ENCODE measurements at places on chromosomes 1 and 21. TPM values are rescaled to one million over a fixed set of nuclear protein-coding genes. Genes with fewer than 3 reads are reported as not detected.
A peak's percentile ranks its signal among the peaks of the same experiment; 100 is the strongest.

Gene C1QB
- 26.1 TPM for total RNA-seq

Gene TSTD1
- 5.6 TPM for total RNA-seq

Gene SERTAD4
- 6.4 TPM for total RNA-seq

Gene ERICH3
- total RNA-seq: 0.51 TPM

Gene LUZP1
- total RNA-seq: 14.6 TPM

Gene CCDC185
- not detected for total RNA-seq

Gene OR2T33
- total RNA-seq: not detected

Gene LCE2C
- total RNA-seq: not detected

Gene C1orf141
- total RNA-seq: not detected

GRCh38 chr1:109802136-109802900, 38.6 kb upstream of the EPS8L3 start:
- peak; percentile 11 for DNase-seq
- H3K4me3 ChIP-seq: no peak overlapping the region
- no peaks in the 10 kb centered on the region for H3K36me3 ChIP-seq
- H3K27ac ChIP-seq: no peak overlapping the region

GRCh38 chr1:147129116-147129873, 43.0 kb downstream of the PRKAB2 start:
- no peak overlapping the region for H3K27ac ChIP-seq
- no peak for DNase-seq
- no peaks in the 10 kb centered on the region for H3K27me3 ChIP-seq
- no peaks in the 10 kb centered on the region for H3K36me3 ChIP-seq

DNA sequence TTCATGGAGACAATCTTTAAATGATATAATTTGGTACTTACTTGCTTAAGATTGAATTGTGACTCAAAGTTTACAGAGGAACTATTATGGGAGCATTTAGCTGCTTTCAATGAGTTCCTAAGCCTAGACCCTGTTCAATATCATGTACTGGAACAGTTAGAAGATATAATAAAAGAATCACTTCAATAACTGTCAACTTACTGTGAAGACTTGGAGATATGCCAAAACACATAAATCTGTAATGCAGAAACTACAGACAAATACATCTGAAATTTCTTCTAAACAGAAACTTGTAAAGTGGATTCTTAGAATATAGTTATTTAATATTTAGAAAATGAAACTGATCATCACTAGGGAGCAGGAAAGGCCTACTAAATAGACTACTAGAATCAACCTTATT, 259.3 kb downstream of the HLX start:
- H3K27me3 ChIP-seq: no peaks in the 10 kb centered on the region
- H3K4me1 ChIP-seq: no peaks in the 10 kb centered on the region
- H3K36me3 ChIP-seq: no peaks in the 10 kb centered on the region
- DNase-seq: no peak
- no peak overlapping the region for H3K4me3 ChIP-seq

- H3K36me3 ChIP-seq: no peaks in the 10 kb centered on the region
- DNase-seq: no peak
- no peaks in the 10 kb centered on the region for H3K27me3 ChIP-seq
- no peaks in the 10 kb centered on the region for H3K4me1 ChIP-seq
- peak overlapping the region; percentile 94 for H3K27ac ChIP-seq
These were observed 540 bp downstream of the CD55 start for GRCh38 chr1:207321790-207322645.

DNA sequence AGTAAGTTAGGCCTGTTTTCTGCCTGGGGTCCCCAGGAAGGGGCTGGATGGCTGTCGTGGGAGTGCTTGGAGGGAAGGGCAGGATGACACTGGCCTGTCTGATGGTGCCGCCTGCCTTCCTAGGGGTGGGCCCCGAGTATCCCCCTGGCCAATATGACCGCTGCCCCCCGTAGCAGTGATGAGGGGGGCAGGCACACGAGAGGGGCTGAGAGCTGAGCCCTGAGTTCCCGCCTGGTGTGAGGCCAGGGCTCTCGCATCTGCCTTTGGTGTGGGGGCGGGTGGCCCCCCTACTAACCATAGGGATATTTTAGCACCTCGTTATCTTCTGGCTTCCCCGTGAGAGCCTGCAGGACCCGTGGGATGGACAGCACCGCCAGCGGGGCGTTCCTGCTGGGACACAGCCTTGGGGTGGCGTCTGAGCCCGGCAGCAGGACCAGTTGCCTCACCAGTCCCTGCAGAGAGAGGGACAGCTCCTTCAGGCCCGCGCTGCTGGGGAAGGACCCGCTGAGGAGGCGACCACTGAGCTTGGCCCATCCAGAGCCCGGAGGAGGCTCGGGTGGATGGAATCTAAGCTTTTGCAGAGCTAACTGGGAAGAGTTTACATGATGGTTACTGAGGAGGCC, 10.4 kb downstream of the KRTAP10-1 start:
- no peaks in the 10 kb centered on the region for H3K4me1 ChIP-seq
- no peaks in the 10 kb centered on the region for H3K36me3 ChIP-seq
- peak; percentile 1 for DNase-seq
- no peak overlapping the region for H3K27ac ChIP-seq

DNA sequence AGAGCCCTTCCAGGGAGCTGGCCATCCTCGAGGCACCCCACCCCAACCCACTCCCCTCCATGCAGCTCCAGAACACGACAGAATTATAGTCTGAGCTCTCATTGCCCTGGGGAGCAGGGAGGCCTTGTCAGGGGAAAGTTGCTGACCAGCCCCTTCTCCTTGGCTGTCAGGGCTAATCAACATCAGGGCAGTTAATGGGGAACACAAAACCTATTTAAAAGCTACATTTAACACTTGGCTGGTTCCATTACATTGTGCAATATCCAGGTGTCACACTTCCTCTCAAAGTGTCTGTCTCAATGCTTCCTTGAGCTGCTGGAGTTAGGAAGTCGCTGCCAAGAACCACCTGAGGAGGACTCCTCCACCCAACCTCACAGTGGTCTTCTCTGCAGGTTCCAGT, 111.8 kb upstream of the GRIK3 start:
- H3K36me3 ChIP-seq: no peaks in the 10 kb centered on the region
- no peak overlapping the region for H3K4me3 ChIP-seq
- H3K27ac ChIP-seq: no peak overlapping the region
- no peaks in the 10 kb centered on the region for H3K27me3 ChIP-seq

DNA sequence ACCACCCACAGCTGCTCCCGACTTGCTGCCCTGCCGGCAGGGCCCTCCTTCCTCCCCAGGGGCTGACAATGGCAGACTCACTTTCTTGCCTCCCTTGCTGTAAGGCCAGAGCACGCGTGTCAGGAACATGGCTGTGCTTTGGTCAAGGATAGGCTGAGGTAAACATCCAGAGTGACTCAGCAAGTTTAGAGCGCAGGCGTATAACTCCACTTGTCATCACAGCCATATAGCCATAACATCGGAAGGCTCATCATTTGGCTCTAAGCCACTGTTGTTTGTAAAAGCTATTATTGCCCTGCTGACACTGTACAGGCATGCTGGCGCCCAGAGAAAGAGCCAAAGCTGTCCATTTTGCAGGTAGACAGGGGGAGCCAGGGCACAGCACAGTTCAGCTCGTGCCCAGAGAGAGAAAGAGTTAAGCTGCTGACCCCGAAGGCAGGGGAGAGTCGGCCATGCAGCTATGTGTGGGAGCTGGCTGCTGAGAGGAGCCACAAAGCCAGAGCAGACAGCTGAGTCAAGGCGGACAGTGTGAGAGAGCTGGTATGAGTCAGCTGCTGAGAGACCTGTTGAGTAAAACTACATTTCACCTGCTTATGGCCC, 60.6 kb downstream of the GNG4 start:
- H3K4me1 ChIP-seq: no peaks in the 10 kb centered on the region
- H3K36me3 ChIP-seq: no peaks in the 10 kb centered on the region
- H3K27ac ChIP-seq: no peak overlapping the region
- no peaks in the 10 kb centered on the region for H3K27me3 ChIP-seq
- peak; percentile 57 for DNase-seq
- no peak overlapping the region for H3K4me3 ChIP-seq

GRCh38 chr1:37147392-37147831, 113.1 kb upstream of the GRIK3 start:
- H3K4me1 ChIP-seq: no peaks in the 10 kb centered on the region
- no peak overlapping the region for H3K27ac ChIP-seq
- H3K36me3 ChIP-seq: no peaks in the 10 kb centered on the region
- DNase-seq: no peak

DNA sequence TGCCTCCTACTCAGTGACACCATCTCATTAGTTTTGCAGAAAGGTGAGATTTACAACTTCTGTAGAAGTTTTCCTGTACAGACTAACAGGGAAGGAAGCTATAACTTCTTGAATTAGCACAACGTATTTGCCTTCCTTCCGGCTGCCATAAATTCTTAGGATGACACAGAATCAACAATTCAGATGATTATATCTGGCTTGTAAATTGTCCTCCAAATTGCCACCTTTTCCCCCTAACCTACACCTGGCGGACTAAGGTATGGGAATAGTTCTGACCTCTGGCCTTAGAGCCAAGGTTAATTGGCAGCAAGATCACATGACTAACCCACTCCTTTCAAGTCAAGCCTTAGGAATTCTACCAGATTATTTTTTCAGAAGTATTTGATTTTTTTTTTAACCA, 284.3 kb downstream of the LMO4 start:
- H3K27me3 ChIP-seq: no peaks in the 10 kb centered on the region
- H3K36me3 ChIP-seq: no peaks in the 10 kb centered on the region
- no peak overlapping the region for H3K27ac ChIP-seq
- no peaks in the 10 kb centered on the region for H3K4me1 ChIP-seq
- no peak overlapping the region for H3K4me3 ChIP-seq

GRCh38 chr1:209627027-209627731, 25.0 kb downstream of the LAMB3 start:
- H3K4me3 ChIP-seq: no peak overlapping the region
- no peaks in the 10 kb centered on the region for H3K4me1 ChIP-seq
- DNase-seq: no peak
- no peaks in the 10 kb centered on the region for H3K27me3 ChIP-seq
- H3K27ac ChIP-seq: no peak overlapping the region
- no peaks in the 10 kb centered on the region for H3K36me3 ChIP-seq

DNA sequence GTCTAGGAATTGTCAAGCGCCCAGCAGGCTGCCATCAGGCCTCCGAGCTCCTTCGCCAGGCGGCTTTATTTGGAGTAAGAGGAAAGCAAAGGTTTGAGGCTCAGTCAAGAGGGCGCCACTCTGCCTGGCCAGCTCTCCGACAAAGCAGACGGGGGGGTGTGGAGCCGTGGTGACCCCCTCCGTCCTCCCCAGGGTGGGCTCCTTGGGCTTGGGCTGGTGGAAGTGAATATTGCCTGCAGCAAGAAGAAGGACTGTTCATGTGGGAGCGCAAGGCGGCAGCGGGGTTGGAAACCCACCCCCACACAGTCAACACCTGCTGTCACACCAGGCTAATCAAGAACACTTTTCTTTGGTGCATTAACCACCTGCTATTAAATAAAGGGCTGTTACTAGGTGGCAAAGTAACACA, 14.6 kb downstream of the EPHX1 start:
- H3K27me3 ChIP-seq: no peaks in the 10 kb centered on the region
- no peaks in the 10 kb centered on the region for H3K36me3 ChIP-seq
- DNase-seq: no peak
- H3K4me3 ChIP-seq: no peak overlapping the region

DNA sequence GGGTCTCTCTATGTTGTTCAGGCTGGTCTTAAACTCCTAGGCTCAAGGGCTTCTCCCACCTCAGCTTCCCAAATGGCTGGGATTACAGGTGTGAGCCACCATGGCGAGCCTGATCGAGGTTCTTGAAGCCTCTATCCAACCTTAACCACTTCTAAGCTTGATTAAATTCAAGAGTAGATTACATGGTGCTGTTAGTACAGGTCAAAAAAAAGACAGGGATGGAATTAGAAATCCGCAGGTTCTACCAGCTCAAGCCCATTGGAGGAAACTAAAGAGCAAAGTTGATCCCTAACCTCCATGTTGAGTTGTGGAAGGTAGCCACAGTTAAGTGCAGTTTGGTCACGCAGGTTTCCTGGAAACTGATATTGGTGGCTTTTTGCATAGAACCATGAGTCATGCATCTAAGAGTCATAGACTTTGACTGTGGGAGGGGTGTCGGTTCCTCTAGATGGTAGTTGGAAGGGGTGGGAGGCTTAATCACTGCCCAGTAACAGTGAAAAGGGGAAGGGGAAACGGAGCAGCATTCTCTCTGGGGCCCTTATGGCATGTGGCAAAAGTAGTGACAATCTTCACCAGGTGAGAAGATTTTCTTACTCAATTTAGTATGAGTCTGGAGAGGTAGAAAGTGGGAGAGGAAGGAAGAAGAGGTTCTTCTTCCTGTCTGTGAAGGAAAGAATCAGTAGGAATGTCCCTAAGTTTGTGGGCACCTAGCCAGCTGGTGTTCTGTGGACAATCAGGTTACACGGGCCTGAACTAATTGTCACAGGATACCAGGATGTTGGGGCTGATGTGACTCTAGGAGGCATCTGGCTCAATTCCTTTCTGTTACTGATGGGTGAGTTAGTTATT, 7.0 kb downstream of the CD53 start:
- H3K4me1 ChIP-seq: no peaks in the 10 kb centered on the region
- no peaks in the 10 kb centered on the region for H3K36me3 ChIP-seq
- no peaks in the 10 kb centered on the region for H3K27me3 ChIP-seq
- no peak overlapping the region for H3K27ac ChIP-seq
- no peak for DNase-seq

DNA sequence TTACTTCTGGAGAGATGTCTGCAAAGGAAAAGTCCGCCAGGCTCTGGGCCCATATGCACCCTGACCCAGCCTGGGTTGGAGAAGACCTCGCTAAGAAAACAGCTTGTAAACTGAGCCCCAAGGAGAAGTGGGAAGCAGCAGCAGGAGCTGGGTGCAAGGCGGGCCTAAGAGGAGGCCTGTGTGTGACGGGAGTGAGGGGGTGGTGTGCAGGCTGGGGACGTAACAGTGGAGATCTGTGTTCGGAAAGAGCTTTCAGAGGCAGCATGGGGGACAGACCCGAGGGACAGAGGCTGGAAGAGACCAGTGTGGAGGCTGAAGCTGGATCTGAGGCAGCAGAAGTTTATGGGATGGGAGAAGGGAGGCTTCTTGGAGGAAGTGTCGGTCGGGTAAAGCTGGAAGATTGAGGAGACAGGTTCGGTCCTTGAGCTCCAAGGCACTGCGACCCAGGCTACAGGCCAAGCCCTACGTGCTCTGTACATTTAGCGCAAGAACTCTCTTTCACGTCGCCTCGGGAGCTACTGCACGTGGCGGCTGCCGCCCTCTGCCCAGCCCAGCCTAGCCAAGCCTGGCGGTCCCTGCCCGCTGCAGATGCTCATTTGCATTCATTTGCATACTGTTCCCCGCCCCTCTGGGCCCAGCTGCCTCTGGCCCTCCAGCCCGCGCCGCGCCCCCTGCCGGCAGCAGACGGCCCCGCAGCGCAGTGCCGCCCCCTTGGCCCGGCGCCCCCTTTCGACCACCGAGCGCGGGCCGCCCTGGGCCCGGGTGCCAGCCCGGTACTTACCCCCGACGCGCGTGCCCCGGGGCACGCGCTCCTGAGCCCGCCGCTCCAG, 6.3 kb downstream of the HPCA start:
- peaks cover 10% of the 10 kb centered on the region for H3K4me1 ChIP-seq
- no peak for DNase-seq
- peak overlapping the region; percentile 48 for H3K4me3 ChIP-seq
- no peaks in the 10 kb centered on the region for H3K27me3 ChIP-seq
- H3K36me3 ChIP-seq: no peaks in the 10 kb centered on the region
- peak overlapping the region; percentile 54 for H3K27ac ChIP-seq

- H3K27ac ChIP-seq: no peak overlapping the region
- no peaks in the 10 kb centered on the region for H3K27me3 ChIP-seq
These were observed 43.6 kb downstream of the PTPRU start for GRCh38 chr1:29279951-29280391.

GRCh38 chr1:41101076-41101475, 79.6 kb upstream of the SLFNL1 start:
- H3K4me3 ChIP-seq: no peak overlapping the region
- H3K4me1 ChIP-seq: peaks cover 15% of the 10 kb centered on the region
- H3K27me3 ChIP-seq: no peaks in the 10 kb centered on the region
- no peaks in the 10 kb centered on the region for H3K36me3 ChIP-seq
